ENCODE measurements at places on chromosomes 3 and 15.

DNA sequence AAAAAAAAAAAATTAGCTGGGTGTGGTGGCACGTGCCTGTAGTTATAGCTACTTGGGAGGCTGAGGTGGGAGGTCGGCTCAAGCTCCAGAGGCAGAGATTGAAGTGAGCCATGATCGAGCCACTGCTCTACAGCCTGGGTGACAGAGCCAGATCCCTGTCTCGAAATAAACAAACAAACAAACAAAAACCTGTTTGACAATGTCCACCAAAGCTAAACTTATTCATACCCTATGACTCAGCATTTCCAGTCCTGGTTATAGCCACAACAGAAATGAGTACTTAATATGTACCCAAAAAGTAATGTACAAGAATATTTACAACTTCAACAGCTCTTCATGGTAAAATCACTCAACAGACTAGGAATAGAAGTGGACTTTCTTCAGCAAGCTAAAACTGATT lies 31.1 kb downstream of the SERP1 start:
- no peak for DNase-seq

- peak; percentile 38 for DNase-seq
Observed at GRCh38 chr3:183698318-183698751, 738 bp downstream of the YEATS2 start.

GRCh38 chr3:114758831-114759699 lies 388.0 kb downstream of the ZBTB20 start:
- DNase-seq = no peak

GRCh38 chr3:23805633-23806533 lies at the start of gene UBE2E1:
Gene UBE2E1, plus strand, starts transcription at chr3:23805955. Its CDS starts 1,315 bp downstream, at chr3:23807270.
- DNase-seq = peak; percentile 9

- DNase-seq = no peak
Observed at GRCh38 chr3:146814601-146815315, 209.6 kb upstream of the PLSCR5 start.

DNA sequence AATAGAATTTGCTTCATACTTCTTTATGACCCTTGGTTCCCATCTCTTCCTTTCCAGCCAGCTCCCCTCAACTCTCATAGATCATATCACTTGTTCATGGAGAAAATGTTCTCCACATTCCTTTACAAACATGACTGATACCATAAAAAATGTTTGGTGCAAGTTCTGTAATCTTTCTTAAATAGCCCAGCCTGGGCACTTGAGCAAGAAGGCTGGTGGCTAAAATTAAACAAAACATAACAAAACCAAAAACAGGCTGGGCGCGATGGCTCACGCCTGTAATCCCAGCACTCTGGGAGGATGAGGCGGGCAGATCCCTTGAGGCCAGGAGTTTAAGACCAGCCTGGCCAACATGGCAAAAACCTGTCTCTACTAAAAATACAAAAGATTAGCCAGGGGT lies 8.9 kb upstream of the POLR2M start:
- no peak for DNase-seq

- DNase-seq = no peak
Observed at GRCh38 chr3:114411811-114412803, 118.3 kb downstream of the TIGIT start.

DNA sequence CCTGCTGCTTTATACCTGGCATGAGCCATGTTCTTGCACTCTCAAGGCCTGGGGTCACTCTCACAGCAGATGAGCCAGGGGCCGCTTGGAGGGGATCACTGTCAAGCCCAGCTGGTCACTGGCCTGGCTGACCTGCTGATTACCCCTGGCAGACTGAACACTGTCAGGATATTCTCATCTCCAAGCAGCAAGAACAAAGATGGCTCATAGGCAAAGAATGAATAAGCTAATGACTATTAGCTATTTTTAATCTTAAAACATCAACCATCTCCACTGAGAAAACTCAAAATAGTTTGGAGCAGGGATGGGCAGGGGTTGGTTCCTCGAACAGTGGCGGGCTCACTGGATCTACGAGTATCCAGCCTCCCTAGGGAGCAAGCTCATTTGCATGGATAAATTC lies 64.4 kb upstream of the ACAN start:
- DNase-seq = no peak

- peak; percentile 65 for DNase-seq
Observed at GRCh38 chr3:138347960-138348753, at the start of gene MRAS. Gene MRAS, plus strand, starts transcription at chr3:138348579. Its CDS starts 24,305 bp downstream, at chr3:138372884.

- DNase-seq = no peak
Observed at GRCh38 chr3:2370317-2370716, 271.7 kb downstream of the CNTN4 start.

GRCh38 chr3:79018265-79018664 lies 749.5 kb downstream of the ROBO1 start:
- DNase-seq = no peak

DNA sequence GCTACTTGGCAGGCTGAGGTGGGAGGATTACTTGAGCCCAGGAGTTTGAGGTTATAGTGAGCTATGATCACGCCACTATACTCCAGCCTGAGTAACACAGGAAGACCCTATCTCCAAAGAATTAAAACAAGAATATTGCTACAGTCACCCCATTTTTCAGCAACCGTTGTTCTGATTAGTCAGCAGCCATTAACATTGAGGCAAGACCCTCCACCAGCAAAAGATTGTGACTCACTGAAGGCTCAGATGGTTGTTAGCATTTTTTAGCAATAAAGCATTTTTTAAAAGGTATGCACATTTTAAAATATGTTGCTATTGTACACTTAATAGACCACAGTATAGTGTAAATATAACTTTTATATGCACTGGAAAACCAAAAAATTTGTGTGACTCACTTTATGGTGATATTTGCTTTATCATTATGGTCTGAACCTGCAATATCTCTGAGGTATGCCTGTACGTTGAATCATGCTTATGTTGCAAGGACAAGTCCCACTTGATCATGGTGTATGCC lies 492.6 kb downstream of the SQOR start:
- DNase-seq = no peak

- no peak for DNase-seq
Observed at GRCh38 chr3:126130981-126131745, 47.2 kb upstream of the SLC41A3 start.

GRCh38 chr3:63995086-63995485 lies 28.2 kb downstream of the PSMD6 start:
- no peak for DNase-seq

DNA sequence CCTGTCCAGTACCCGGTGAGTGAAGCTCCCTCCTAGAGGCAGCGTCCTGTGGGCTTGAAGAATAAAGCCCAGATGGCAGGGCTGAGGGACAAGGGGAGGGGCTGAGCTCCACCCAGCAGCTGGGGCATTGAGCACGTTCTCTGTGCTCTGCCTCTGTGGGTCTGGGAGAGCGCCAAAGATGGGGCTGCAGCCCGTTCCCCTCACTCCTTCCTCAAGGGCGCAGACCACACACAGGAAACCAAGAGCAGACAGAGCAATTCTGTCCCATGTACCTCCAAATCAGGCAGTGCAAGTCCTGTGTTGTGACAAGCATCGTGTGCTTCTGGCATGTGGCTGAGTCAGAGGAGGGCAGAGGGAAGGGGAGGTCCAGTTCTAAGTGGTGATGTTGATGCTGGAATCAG lies 15.7 kb upstream of the KIF23 start:
- DNase-seq = no peak

DNA sequence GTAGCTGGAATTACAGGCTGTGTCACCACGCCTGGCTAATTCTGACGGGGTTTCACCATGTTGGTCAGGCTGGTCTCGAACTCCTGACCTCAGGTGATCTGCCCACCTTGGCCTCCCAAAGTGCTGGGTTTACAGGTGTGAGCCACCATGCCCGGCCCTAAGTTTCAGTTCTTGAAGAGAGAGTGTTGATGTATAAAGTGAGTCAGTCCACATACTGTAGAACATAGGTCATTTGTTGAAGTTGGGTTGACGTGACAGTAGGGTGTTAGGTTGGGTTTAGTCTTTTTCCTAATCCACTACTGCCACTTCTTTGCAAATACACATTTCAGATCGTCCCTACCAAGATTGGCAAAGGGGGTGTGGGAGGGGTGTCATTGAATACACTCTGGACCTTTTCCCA lies 15.2 kb downstream of the DNAJC19 start:
- DNase-seq = no peak

GRCh38 chr15:83190450-83190849 lies 17.2 kb downstream of the HDGFL3 start:
- DNase-seq = no peak

- peak; percentile 47 for DNase-seq
Observed at GRCh38 chr3:123663977-123664376, 79.1 kb upstream of the HACD2 start.

- no peak for DNase-seq
Observed at GRCh38 chr15:83928392-83928734, 274.4 kb downstream of the ADAMTSL3 start.

GRCh38 chr15:43085921-43086320 lies 19.9 kb downstream of the UBR1 start:
- DNase-seq = no peak

GRCh38 chr3:168714609-168715240 lies 619.0 kb upstream of the GOLIM4 start:
- DNase-seq = no peak

DNA sequence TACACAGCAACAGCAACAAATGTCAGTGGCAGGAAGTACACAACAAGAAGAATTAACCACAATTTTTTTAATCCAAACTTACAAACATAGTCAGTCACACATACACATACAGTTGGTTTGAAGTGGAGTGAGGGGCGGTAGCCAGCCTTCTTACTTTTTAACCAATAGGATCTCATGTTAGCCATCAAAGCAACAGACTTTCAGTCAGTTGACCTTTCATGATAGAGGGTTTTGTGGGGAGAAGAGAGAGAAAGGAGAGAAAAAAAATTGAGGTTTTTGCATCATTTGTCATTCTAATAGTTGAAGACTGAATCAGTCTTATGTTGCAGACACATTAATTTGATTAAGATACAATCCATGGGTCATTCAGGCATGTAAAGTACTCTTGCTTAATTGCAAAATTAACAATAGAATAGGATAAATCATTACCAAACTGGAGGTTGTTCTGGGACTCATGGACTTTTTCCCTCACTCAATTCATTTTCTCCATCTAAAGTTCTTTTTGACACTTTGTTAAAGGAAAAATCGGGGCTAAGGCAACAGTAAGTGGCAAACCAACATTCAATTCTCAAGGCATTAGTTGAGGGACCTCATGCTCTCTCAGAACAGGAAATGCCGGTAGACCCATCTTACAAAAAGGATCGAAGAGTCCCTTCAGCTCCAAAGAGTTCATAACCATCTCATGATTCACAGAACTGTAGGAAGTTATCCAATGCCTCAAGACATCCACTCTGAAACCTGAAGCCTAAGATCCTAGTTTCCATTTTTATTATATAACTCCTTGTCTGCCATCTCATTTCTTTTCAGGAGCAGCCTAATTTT lies 159.5 kb upstream of the LPP start:
- DNase-seq = no peak

DNA sequence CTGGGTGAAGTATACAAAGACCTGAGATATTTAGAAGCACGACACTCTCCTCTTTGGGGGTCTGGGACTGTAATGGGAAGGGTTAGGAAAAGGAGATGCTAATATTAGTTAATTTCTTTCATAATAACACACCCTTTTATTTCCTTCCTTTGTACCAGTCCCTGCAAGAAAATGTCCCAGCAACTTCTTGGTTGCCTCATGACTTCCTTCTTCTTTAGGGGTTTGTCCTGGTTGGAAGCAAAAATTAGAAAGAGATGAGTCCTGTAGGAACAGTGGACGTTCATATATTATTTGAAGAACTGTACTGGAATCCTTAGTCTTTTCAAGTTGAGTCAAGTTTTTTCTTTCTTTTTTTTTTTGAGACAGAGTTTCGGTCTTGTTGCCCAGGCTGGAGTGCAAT lies 227.8 kb upstream of the TBL1XR1 start:
- no peak for DNase-seq

- DNase-seq = no peak
Observed at GRCh38 chr3:120300971-120301370, 15.9 kb upstream of the GPR156 start.

DNA sequence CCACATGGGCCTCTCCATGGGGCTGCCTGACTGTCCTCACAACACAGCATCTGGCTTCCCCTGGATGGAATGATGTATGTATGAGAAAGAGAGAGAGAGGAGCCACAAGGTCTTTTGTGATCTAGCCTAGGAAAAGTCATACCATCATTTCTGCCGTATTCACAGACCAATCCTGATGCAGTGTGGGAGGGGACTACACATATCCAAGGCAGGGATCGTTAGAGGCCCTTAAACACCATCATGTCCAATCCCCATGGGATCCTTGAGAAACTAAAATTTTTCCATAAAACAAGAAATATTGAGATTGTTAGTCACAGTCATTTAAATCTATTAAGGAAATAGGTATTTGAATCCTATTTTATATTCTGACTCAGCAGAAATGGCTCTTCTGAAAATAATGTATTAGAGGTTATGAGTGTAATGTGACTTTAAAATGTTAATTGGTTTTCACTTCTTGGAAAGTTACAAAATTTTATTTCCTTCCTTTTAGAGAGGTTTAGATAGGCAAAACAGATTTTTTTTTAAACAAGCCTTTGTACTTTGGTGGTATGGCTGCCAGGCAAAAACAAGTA lies 65.1 kb upstream of the TSC22D2 start:
- DNase-seq = no peak

- no peak for DNase-seq
Observed at GRCh38 chr3:65919826-65920225, 118.9 kb downstream of the MAGI1 start.

DNA sequence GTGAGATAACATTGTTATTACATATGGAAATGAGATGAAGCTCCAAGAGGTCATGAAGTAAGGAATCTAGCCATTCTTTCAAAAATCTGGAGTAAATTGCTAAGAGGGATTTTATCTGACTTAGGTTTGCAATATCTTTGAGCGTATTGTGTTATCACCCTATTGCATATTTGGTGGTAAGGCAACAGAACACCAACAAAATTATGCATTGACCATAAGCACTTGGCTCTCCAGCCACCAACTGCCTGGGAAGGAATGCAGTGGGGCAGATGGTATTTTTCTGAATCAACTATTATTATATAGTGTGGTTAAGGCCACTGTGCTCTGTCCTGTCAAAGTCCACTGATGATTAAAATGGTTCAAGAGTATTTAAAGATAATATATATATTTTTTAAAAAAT lies 287.9 kb upstream of the SEMA6D start:
- no peak for DNase-seq

GRCh38 chr3:132659365-132660051 lies at the start of gene ACAD11:
Gene ACAD11, minus strand, starts transcription at chr3:132659809. Its CDS starts 58 bp downstream, at chr3:132659751.
- peak; percentile 84 for DNase-seq

DNA sequence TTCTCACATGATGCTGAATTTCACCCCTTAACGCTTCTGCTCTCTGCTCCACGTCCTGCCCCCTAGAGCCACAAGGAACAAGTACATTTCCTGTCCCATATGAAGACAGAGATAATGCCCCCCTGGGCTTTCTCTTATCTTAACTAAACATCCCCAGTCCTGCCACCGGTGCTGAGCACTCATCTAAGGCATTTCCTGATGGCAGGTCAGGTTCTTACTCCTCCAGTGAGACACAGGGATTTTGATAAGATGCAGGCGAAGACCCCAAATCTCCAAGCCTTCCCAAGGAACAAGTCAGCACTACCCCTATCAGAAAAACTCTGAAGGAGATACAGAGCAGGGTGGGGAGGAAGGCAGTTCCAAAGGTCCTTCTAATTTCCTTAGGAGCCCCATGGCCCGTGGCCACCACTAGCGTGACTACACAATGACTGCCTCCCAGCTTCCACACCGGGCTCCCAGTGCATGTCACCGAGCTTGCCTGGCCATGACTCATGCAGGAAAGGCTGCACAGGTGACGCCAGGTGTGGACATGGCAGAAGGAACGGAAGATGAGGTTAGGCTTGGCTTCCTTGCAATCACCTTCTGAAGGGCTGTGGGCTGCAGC lies 152.9 kb downstream of the XXYLT1 start:
- no peak for DNase-seq

Measured in NCI-H1105 treated with DMSO at 0.1 percent for 48 hours (cell line).